OCI-M1 (cell line): ENCODE measurements at places on chromosomes 1 and 21.
A peak's percentile ranks its signal among the peaks of the same experiment; 100 is the strongest.

DNA sequence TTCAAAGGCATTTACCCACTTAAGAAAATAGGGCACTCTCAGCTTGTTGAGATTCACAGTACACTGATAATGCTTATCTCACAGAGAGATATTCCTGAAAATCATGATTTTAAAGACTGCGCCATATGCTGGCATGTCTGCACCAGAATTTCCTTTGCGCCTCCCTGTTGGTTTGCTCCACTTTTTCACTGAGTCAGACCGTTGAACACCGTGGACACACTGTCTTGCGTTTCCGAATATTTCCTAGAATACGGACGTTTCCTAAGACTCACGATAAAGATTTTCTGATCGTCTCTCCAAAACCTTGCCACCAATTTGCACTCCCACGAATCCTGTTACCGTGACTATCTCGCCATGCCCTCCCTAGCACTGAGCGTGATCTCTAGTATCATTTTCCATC, 497 bp upstream of the C1orf115 start:
- no peak for DNase-seq

GRCh38 chr1:18908911-18909771, 6.8 kb upstream of the ALDH4A1 start:
- DNase-seq: peak; percentile 50

- no peak for DNase-seq
Measured at GRCh38 chr1:93681101-93681988, at the start of gene BCAR3. BCAR3 (minus strand) TSS chr1:93681837; CDS start chr1:93674930, 6,907 bp downstream.

- no peak for DNase-seq
Measured at GRCh38 chr1:9225411-9225785, 9.2 kb upstream of the H6PD start.

DNA sequence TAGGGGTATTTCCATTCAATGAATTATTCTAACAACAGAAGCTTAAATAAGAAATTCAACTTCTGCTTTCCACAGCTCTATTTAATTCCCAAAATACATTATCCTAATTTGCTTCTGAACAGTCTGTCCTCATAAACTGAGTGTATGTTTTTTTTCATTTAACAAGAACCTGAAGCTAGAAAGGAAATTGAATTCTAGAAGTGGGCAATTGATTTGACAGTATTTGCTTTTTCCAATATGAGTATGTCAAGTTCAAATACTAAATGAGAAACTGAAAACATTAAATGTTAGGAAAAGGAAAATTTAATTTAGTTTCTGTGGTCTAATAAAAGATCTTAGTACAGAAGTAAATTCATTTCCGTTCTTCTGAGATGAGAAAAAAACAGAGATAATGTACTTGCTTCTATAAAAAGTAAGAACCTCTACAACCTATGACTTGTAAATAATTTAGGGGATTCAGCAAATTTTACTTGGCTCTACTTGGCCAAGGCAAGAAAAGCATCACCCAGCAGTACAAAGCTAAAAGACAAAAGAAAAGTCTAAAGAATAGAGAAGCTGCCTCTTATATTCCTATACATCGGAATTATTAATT, 31.1 kb downstream of the RAB3GAP2 start:
- no peak for DNase-seq

DNA sequence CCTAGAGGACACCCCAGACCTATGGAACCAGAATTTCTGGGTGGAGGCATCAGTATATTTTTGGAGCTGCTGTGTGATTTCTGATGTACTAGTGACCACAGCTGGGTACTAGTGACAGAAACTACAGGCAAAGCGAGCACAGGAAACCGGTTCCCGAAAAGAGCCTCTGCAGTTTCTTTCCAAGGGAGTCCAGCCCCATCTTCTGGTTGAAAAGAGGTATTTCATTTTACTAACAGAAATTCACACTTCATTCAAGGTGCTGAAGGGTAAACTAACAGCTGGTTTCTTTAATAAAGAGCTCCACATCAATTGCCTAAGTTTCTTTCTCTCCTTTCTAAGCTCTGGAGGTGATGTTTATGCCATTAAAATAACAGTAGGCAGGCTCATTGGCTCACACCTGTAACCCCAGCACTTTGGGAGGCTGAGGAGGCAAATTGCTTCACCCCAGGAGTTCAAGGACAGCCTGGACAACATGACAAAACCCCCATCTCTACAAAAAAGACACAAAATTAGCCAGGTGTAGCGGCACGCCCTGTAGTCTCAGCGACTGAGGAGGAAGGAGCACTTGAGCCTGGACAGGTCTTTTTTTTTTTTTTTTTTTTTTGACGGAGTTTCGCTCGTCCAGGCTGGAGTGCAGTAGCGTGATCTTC, 22.0 kb downstream of the THAP3 start:
- DNase-seq: peak; percentile 52

- DNase-seq: no peak
Measured at GRCh38 chr1:244236721-244237120, 185.6 kb downstream of the ZBTB18 start.

- DNase-seq: no peak
Measured at GRCh38 chr1:19462781-19463503, 22.4 kb downstream of the CAPZB start.

DNA sequence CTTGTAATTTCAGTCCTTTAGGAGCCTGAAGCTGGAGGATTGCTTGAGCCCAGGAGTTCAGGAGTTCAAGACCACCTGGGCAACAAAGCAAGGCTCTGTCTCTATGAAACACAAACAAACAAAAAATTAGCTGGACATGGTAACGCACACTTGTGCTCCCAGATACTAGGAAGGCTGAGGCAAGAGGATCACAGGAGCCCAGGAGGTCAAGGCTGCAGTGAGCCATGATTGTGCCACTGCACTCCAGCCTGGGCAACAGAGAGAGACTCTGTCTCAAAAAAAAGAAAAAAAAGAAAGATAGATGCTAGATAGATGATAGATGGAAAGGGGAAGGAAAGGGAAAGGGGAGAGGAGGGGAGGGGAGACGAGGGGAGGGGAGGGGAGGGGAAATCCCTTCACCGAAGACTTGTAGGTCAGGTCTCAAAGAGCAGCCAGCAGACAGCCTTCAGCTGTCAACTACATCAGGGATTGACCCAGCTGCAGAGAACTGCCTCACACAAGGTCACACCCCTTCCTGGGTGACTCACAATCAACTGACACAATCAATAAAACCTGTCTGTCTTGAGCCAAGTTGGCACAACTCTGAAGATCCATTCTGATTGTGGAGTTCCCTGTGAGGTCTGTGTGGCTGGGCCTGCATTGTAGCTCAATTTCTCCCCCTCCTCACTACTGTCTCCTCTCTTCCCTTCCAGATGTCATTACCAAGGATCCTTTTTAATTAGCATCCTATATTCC, 200.6 kb downstream of the RGS7 start:
- no peak for DNase-seq

- DNase-seq: no peak
Measured at GRCh38 chr21:29206445-29206844, 76.0 kb downstream of the MAP3K7CL start.

DNA sequence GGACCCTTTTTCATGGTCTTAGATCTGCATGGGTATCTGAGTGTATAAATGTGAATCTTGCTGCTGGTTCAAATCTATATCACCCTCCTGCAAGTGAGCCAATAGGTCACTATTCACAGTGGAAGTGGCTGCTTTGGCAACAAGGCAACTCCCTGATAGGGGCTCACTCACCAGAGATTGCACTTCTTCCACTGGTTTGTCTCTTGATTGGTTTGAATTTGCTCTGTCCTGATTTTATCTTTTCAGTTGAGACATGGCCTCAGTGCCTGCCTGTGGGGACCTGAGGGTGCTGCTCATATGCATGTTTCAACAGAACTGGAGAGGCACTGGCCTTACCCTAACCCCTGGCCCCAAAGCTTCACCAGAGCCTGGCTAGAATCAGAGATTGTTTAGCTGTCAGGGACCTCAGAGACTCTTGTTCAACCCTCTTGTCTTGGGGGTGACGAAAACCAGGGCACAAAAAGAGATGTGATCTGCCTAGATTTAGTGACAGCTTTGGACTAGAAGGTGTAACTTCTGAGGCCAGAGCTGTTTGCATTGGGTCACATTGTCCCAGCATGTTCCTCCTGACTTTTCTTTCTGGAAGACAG, 16.9 kb downstream of the AVPR1B start:
- peak; percentile 65 for DNase-seq

DNA sequence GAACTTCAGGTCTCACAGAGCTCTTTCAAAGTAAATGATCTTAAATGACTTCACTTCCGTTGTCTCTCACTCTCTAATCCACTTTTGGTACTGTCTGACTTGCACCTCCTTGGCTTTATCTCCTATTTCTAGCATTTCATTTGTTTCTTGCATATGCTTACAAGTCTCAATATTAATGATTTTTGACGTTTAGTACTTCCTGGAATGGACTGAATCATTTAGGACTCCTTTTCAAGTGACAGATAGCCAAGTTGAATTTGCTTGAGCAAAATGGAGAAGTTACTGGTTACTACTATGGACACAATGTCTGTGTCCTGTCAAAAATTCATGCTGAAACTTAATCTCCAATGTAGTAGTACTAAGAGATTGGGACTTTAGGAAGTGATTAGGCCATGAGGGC, 7.0 kb upstream of the SGIP1 start:
- DNase-seq: no peak

DNA sequence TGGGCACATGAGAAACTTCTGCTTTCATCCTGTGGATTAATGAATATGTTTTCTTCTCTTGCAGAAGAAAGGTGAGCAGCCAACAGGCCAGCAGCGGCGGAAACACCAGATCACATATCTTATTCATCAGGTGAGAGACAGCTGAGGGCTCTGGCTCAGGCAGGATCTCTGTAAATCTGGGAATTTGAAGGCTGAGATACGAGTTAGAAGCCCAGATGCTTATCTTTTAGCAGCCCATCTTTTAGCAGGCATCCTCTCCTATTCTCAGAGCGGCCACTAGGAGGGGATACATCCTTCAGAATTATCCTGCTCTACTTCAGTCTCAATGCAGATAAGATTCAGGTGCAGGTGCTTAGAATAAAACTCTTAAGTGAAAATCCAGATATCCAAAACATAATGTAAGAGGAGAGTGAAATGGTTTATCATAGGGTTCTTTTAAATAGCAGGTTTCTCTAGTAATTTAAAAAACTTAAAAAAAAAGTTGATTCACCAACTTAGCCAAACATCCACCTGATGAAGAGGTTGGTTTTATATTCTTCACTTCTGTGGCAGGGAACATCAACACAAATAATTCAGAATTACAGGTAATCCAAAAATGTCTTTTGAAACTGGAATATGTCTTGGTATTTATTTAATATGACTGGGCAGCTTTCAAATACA, 19.3 kb downstream of the SH2D2A start:
- DNase-seq: peak; percentile 83

DNA sequence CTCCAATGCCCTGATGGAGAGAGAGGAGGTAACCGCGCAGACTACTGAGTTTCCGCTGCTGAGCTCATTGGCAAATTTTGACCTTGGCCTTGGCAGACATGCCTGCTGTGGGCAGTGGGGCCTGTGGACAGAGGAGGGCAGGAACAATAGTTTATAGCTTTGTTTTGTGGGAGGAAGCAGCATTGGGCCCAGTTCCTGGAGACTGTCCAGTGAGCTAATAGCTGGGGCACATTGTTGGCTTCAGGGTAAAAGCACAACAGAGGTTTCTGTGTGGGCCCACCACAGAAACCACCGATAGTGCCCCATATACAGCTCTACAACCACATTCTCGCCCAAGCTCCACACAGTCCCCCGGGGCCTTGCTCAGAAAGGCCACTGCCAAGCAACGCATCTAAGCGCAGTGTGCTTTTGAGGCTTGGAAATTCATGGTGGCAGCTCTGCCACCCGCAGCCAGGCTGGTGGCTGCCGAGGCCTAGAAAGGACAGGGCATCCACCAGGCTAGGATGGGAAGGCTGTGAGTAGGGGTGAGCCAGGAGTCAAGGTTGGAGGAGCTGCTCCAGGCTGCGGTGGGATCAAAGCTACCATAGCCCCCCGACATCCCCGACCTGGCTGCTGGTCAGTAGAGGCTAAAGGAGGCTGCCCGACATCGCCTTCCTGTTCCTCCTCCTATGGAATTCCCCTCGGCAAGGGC, 43.2 kb downstream of the NEK2 start:
- DNase-seq: no peak

DNA sequence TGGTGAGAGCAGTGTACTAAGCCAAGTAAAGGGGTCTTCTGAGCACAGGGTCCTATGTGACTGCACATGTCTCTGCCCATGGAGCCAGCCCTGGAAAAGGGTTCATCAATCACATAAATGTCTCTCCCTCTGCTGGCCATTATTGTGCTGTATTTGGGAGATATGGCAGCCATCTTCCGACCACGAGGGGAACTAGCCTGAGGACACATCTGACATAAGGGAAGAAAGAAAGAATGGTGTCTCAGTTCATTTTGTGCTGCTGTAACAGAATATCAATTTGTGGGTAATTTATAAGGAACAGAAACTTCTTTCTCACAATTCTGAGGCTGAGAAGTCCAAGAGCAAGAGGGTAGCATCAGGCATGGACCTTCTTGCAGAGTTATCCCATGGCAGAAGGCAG, 55.1 kb upstream of the GJA5 start:
- peak; percentile 27 for DNase-seq

GRCh38 chr1:93663208-93663614, 18.4 kb downstream of the BCAR3 start:
- DNase-seq: no peak
